ENCODE measurements at places on chromosomes 3 and 15.

- no peak for DNase-seq
These were observed 14.8 kb upstream of the LDHAL6B start for GRCh38 chr15:59191855-59192237.

GRCh38 chr3:133930341-133930933 lies 34.8 kb upstream of the RAB6B start:
- DNase-seq: no peak

DNA sequence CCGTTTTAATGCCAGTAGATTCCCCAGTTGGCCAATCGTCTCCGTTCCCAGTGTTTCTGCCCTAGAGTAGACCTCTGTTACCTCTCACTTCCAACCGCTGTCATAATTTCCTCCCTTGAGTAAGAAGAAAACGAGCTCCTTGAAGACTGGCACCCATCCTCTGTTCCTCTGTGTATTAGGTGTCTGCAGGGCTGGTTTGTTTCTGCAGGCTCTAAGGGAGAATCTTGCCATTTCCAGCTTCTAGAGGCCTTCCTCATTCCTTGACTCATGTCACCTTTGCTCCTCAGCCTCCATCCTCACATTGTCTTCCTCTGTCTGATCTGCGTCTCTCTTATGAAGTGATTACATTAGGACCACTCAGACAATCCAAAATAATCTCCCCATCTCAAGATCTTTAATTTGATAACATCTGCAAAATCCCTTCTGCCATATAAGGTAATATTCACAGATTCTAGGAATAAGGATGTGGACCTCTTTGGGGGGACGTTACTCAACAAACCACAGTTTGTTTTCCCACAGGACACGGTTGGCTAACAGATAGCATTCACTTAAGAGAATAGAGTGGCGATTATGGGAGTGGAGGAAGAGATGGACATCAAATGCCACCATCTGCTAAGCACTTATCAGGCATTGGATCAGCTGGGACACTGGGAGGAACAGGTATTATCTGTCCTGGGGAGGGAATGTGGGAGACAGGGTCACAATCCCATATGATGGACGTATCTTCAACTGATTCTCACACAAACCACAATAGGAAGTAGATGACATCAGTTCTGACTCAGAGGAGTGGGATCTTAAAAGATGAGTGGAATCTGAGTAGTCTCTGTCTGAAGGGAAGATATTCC lies 17.1 kb downstream of the ARHGAP31 start:
- no peak for DNase-seq

DNA sequence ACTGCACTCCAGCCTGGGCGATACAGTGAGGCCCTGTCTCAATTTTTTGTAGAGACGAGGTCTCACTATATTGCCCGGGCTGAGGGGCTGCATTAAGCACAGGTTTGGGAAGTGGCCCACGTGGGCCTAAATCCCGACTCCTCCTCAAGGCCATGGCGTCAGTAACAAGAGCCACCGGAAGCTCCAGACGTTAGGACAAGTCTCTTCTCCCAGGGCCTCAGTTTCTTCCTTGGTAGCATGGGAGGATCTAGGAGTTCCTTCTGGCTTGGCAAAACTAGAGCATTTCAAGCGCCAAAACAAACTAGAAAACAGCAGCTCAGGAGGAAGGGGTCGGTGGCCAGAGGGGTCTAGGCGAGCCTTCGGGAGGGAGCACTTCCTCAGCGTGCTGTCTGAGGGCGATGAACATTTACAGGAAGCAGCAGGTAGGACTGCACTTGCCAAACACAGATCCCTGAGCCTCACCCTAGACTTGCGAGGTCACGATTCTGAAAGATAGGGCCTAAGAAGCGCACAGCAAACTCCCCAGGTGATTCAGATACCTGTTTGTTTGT lies 536 bp downstream of the SNAPC5 start:
- no peak for DNase-seq

- no peak for DNase-seq
These were observed 15.7 kb downstream of the PDIA5 start for GRCh38 chr3:123082370-123083065.

DNA sequence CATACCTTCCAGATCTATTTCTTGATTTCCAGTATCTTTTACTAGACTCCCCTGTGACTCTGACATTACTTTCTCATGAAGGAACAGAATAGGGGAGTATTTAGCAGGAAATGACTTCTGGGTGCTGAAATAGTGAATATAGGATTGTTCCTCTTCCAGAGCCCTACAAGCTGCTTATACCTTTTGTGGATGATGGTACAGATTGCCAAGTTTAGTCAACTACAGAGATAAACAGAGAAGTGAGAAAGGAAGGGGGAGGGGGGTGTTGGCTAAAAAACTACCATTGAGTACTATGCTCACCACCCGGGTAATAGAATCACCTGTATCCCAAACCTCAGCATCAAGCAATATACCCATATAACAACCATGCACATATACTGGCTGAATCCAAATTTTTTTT lies 298.3 kb upstream of the GPR149 start:
- DNase-seq: no peak

GRCh38 chr15:76245072-76245610 lies 66.1 kb downstream of the ETFA start:
- DNase-seq: no peak

- no peak for DNase-seq
These were observed 218.7 kb downstream of the KCNMB2 start for GRCh38 chr3:178754852-178755510.

- DNase-seq: no peak
These were observed 39.0 kb downstream of the IL12A start for GRCh38 chr3:160027541-160028195.

DNA sequence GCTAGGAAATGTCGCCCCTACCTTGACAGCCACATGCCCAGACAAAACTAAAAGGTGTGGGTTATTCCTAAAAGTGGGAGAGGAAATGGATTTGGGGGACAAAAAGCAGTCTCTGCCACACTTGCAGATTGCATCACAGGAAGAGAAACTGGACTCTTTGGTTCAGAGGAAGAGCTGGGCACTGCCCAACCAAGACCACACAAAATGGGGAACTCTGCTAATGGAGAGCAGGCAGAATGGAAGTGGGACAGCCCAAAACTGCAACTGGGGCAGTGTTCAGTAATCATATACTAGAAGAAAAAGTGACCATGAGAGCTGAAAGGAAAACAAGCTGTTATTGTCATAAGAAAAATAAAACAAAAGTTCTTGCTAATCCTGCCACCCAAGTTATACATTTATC lies 138.9 kb upstream of the FRMD4B start:
- no peak for DNase-seq

DNA sequence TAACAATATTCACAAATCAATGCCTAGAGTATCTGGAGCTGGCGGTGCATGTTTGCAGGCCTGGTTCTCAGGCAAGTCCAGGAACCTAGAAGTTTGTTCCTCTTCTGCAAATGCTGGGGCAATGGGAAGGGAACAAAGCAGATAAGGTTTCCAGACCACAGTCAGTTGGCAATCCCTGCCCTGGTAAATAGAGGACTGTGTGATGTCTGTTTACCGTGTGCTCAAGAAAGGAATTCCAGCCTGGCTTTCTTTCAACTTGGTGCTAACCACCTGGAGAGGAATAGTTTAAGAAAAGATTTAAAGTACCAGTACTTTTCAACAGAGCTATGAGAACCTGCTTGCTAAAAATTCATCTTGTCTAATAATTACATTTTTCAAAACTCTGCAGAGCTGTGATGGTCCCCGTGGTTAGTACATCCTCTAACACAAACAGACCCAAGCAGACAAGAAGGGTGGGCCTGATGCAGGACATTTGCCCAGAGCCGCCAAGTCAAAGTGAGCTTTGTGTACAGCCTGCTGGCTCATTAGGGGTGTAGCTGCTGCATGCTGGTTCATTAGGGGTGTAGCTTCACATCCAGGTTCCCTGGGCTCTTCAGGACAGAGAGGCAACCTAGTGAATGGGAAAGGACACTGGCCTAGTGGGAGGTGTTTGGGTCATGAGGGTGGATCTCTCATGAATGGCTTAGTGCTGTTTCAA lies 220.5 kb downstream of the SQOR start:
- DNase-seq: no peak

GRCh38 chr15:74609938-74610301 lies 5.7 kb upstream of the CLK3 start:
- DNase-seq: no peak

DNA sequence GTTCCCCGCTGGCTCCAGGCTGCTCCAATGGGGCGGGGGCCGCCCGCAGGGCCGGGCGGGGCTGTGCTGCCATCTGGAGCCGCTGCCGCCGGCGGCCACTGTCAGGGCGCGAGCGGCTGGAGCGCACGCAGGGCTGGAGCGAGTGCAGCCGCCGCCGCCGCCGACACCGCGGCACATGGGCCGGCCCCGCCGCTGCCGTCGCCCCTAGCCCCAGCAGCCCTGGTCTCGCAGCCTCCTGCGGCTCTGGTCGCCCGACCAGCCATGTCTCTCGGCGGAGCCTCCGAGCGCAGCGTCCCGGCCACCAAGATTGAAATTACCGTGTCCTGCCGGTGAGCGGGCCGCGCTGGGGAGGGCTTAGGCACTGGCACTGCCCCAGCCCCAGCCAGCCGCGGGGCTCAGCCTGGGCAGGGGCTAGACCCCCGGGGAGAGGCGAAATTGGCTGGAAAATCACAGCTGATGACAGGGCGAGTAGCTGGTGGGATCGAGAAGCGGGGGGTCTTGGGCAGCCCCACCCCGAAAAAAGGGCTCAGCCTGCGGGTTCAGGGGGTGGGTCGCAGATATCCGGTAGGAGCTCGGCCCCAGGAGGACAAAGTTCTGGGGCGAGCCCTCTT lies at the start of gene CPNE9:
CPNE9 (plus strand) TSS at position 98 of the 611 bp plus-strand sequence; CDS start at position 262, 164 bp downstream.
- peak; percentile 14 for DNase-seq

DNA sequence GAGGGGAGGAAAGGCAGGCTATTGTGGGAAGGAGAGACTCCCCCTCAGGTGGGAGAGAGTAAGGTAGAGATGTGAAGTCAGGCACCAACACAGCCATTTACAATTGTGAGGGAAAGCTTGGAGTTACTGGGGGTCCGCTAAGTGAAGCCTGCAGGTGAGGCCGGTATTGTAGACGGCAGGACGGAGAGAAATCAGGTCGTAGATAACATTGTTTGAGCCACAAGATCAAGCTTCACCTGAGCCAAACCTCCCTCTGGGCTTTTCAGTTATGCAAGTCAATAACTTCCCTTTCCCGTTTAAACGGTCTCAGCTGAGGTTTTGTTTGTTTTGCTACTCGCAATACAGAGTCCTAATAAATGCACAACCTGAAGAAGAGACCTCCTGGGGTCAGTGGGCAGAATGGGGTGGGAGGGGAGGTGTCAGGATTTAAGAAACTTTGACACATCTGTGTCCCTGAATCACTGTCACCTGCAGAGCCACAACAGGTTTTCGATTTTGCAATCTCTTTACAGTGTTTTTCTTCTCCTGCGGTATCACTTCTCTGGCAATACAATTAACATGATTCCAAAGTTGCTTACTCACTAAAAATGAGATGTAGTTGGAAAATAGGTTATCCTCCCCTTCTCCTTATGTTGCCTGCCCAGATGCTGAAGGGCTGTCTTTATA lies 72.0 kb upstream of the GLCE start:
- no peak for DNase-seq

DNA sequence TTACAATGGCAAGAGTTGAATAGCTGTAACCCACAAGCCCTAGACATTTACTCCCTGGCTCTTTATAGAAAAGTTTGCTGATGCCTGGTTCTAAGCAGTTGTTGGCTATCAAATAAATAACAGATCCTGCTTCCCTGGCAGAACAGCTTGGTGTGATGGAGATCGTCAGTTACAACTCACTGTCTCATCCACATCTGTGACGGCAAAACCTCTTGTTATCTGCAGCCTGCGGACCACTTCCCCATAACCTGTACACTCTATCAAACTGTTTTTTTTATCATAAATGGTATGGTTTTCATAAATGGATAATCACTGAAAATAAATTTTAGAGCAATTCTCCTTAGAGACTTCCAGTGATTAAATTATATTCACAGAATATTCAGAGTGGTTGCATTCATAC lies 14.1 kb downstream of the ZDHHC3 start:
- no peak for DNase-seq

GRCh38 chr3:37905987-37906674 lies 44.5 kb downstream of the CTDSPL start:
- no peak for DNase-seq

DNA sequence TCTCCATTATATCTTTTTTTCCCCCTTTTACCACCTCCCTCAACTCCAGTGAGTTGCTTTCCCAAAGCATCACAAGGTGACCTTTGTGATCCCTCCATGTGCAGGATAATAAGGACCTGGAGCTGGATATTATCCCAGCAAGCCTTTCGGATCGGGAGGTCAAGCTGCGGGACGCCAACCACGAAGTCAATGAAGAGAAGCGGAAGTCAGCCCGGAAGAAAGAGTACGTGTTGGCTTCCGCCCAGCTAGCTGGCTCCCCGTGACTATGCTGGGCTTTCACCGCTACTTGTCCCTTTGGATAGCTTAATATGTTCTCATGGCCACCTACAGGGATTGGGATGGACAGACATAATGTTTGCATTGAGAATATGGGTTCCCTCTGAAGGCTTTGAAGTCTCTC lies 273.7 kb upstream of the UMPS start:
- DNase-seq: no peak

GRCh38 chr3:47473391-47473790 lies 2.4 kb downstream of the SCAP start:
- no peak for DNase-seq

- no peak for DNase-seq
These were observed 1.4 kb upstream of the ACAD9 start for GRCh38 chr3:128878011-128878457.

DNA sequence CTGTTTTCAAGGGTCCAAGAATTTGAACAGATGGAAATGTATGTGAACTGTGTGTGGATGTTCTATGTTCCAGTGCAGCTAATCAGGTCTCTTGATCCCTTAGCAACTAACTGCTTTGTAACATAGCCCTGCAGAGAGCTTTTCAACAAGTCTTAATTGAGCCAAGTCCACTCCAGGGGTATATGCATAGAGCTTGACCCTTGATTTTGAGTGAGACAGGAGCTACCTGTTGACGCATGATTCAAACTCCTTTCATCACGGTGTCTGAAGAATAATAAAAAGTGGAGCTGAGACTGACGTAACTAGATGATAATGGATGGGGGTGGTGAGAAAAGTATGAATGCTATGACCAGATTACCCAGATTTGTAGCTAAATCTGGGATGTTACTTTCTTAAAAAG lies 93.3 kb upstream of the CCDC54 start:
- DNase-seq: no peak

GRCh38 chr15:94041746-94042145 lies 189.6 kb upstream of the MCTP2 start:
- no peak for DNase-seq

GRCh38 chr3:81375921-81376320 lies 385.5 kb downstream of the GBE1 start:
- no peak for DNase-seq

GRCh38 chr3:172283841-172284357 lies 164.4 kb downstream of the GHSR start:
- DNase-seq: no peak

Measured in neural crest cell (in vitro differentiated cells).